NCI-H1048 (cell line): ENCODE measurements at places on chromosomes 2 and 18.

- DNase-seq: no peak
Measured at GRCh38 chr2:71893646-71894045, 254.0 kb downstream of the CYP26B1 start.

DNA sequence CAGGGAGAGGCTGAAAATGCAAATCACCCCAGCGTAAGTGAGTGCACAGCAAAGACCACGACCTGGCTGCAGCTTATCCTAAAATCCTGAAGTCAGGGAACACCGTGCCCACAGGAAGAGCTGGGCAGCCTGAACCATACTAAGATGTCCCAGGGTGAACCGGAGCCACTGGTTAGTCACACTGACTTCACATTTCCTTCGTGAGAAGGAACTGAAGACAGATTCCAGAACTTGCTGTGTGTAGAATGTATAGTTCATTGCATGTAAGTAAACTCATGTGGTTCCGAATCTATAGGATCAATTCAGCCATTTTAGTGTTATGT lies 84.6 kb upstream of the NDUFV2 start:
- no peak for DNase-seq

DNA sequence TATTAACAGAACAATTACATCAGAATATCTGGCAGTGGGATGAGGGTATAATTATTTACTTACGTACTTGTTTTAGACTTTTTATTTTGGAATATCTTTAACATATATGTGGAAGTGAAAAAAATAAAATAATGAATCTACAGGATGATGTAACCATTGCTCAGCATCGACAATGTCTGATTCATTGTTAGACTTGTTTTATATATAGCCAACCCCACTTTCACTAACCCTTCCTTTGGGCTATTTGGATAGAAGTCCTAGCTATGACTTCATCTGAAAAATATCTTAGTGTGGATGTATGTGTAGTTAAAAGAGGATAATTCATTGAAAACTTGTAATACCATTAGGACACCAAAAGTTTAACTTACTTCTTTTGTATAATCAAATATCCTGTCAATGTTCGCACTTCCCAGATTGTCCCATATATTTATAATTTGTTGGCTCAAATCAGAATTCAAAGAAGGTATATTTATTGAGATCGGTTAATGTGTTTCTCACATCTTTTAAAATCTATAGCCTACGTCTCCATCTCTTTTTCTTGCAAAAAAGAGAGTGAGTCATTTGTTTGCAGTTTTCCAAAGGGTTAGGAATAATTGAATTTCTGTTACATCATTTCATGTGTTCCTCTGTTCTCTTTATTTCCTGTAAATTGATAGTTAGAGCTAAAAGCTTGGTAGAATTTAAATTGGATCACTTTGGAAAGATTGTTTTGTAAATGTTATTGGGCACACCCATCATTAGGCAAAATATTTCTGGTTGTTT lies 506.1 kb upstream of the FAM98A start:
- no peak for DNase-seq

DNA sequence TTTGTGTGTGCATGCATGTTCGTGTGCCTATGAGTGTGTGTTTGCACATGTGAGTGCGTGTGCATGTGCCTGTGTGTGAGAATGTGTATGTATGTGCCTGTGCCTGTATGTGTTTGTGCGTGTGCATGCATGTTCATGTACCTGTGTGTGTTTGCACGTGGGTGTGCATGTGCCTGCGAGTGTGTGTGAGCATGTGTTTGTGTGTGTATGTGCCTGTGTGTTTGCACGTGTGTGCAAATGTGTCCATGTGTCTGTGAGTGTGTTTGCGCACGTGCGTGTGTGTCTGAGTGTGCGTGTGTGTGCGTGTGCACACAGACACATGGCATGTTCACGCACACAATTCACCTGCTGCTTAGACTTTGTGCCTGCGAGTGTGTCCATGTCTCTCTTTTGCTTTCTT lies 853.5 kb upstream of the SALL3 start:
- DNase-seq: no peak

DNA sequence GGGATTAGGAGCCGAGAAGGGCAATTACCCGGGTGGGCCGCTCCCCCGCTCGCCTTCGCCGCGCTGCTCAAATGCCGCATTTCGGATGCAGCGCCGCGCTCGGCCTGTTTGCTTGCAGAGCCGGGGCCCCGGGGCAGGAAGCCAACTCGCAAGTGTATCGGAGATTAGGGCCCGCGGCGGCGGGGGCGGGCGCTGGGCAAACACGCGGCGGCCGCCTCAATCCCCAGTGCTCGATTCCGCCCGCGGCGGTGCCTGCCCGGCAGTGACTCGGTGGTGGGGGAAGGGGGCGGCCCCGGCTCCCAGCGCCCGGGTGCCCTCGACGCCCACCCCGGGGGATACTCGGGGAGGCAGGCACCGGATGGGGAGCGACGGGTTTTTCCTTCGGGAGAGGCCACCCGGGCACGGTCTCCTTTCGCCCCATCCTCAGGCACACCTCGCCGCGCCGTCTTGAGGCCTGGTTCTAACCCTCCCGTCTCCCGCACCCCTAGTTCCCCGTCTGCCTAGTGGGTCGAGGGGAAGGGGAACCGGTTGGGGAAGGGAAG lies 26.6 kb upstream of the NOTO start:
- no peak for DNase-seq

GRCh38 chr18:62938006-62938405 lies 222.7 kb downstream of the PHLPP1 start:
- no peak for DNase-seq

- no peak for DNase-seq
Measured at GRCh38 chr2:145108361-145108778, 588.5 kb upstream of the ZEB2 start.

- DNase-seq: no peak
Measured at GRCh38 chr2:73386342-73386868, 769 bp downstream of the ALMS1 start.

DNA sequence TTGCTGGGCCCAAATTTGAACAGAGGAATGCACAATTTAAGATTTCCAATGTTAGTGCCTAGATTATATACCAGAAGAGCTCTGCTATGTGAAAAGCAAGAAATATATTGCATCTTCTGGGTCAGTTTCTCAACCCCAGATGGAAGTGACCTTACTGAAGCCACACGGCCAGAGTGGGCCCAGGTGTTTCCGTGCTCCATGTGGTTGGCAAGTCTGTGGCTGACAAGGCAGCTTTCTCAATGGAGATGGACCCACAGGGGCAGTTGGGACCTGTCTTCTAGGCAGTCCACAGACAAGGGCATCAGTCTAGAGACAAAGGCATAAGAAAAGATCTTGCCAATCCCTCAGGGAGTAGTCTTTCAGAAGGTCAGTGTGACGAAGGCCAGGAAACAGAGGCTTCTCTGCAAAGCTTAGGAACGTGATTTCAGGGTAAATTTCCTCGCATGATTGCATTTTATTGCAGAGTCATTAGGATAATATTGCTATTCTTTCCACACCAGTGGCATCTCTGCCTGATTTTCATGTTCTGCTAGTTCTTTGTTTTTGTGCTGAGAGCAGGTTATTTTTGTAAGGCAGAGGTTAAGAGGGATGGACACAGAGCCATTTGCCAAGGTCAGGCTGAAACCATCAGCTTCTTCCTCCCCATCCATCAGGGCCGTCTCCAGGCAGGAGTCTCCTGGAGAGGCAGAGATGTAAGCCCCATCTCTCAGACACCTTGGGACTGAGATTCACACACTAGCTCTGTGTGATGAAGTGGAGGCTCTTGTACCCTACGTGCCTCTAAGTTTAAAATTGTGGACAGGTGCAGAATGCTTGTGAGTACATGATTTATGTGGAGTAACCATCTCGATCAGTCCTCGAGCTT lies 202.1 kb downstream of the ANKRD30B start:
- peak; percentile 9 for DNase-seq

DNA sequence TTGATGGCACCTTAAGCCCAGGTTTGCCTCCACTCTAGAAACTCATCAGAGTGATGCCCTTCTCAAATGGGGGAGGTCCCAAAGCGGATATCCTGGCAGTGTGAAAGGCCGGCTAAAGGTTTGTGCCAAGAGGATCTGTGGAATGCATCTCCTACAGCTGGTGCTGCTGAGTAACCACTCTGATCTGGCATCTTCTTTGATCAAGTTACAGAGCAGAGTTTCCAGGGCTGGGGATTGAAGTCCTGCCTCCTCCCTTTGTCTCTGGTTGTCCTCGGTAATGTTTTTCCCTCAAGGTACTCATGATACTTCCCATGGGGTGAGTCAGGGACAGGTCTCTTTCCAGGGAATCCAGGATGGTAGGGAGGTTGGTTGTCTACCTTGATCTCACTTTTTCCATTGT lies 24.6 kb downstream of the PRKRA start:
- no peak for DNase-seq

DNA sequence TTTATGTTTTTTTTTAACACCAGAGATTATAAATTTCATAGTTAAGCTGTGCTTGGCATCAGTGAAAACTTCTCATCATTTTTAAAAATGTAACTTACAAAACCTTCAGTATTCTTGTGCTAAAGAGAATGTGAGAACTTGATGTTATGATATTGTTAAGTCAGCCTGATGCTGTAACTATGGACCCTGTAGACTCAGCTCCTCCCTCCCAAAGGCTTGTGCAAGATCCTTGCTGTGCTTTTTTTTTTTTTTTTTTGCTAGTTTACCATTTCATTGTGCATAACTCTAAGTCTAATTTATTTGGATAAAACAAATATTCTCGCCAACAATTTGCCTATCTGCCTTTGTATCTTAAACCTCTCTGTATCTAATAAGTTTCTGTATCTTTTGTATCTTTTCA lies 12.9 kb upstream of the TFPI start:
- no peak for DNase-seq

GRCh38 chr2:203861197-203861596 lies 6.4 kb upstream of the CTLA4 start:
- DNase-seq: no peak

DNA sequence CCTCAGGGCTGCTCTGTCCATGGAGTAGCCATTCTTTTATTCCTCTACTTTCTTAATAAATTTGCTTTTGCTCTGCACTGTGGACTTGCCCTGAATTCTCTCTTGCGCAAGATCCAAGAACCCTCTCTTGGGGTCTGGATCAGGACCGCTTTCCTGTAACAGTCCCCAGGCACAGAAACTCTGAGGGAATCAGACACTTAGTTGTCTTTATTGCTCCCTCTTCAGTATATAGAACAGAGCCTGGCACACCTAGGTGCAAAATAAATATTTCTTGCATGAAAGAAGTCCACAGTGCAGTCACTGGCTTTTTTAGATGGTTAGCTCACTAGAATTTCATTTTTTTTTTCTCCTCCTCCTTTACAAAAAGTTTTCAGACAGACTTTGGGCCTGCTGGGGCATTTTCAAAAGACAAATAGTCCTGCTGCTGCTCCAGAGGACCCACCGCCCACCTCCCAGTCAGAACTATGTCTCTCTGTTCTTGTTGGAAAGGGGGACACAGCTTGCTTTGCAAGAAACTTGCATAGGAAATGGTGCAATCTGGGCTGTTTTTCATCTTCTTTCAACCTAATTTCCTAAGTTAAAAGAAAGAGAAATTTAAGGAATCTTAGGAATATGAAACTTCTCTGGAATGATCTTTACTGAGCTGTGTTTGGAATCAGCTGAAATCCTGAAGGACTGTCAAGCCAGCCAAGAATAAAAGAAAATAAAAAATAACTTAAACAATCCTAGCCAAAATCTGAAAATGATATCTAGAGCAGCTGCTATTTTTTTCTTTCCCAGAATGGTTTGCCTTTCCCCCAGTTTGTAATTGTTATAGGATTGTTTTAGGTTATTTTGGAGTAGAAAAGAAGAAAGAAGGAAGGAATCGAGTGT lies 31.7 kb upstream of the MAP4K3 start:
- DNase-seq: no peak

- DNase-seq: no peak
Measured at GRCh38 chr2:105377871-105378270, 21.0 kb downstream of the FHL2 start.

GRCh38 chr2:38251940-38252339 lies 125.1 kb downstream of the ATL2 start:
- DNase-seq: no peak

- DNase-seq: no peak
Measured at GRCh38 chr2:11898576-11898975, 152.1 kb downstream of the LPIN1 start.

GRCh38 chr2:227406177-227407031 lies 18.7 kb upstream of the SCYGR1 start:
- peak; percentile 91 for DNase-seq

DNA sequence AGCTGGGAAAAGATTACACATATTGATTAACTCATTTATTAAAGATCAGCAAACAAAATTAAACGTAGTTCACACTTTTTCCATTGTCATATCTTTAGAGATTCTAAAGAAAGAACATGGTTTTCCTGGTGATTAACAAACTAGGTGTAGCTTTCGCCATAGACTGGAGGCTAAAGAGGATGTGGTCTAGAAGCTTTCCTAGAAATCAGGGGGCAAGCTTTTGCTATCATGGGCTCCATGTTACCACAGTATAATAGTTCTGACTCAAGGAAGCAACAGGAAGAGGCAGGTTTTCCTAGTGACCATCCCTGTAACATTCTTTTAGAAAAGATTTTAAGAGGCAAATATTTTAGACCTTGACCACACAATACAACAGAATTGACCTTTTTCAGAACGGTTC lies 232.7 kb downstream of the METTL4 start:
- DNase-seq: no peak

DNA sequence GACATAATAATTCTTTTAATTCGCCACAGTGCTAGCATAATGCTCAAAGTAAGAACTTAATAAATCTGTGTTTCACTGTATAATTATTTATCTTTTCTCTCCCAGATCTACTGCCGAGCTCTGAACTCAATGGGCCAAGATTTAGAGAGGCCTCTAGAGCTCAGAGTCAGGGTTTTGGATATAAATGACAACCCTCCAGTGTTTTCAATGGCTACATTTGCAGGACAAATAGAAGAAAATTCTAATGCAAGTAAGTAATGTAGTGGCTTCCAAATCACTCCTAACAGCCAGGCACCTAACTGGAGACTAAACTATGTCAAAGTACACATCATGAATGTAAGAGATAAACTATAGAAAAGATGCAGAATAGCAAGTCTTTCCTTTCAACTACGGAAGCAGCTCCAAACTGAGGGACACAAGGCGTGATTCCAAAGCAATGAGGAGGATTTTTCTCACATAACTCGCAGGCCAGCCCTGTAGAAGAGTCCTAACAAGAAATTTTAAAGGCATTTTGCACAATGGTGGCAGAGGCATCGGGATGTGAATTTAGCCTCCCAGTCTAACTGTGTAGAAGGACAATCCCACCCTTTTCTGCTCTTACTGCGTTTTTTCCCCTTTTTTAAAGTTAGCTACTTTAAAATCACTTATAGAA lies 12.0 kb downstream of the DSG1 start:
- no peak for DNase-seq

GRCh38 chr2:238434846-238435751 lies 8.4 kb downstream of the ASB1 start:
- DNase-seq: no peak

DNA sequence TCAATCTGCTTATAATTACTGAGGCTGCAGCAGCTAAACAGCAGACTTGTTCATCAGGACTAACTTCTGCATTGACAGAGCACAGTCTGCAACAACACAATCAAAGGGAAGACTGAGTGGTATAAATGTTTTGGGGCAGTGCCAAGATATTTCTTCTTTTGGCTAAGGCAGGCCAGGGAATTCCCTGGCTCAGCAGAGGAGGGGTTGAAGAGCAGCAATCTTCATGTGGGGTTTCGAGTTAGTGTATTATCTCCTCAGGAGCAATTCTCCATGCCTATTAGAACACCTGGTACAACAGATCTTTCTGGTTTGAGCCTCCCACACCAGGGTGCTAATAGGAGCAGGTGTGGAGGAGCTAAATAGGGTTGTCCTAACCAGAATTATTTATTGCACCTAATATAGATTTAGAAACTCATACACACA lies 103.0 kb upstream of the STK17B start:
- no peak for DNase-seq
